ENCODE measurements at places on chromosomes 2 and 18.

DNA sequence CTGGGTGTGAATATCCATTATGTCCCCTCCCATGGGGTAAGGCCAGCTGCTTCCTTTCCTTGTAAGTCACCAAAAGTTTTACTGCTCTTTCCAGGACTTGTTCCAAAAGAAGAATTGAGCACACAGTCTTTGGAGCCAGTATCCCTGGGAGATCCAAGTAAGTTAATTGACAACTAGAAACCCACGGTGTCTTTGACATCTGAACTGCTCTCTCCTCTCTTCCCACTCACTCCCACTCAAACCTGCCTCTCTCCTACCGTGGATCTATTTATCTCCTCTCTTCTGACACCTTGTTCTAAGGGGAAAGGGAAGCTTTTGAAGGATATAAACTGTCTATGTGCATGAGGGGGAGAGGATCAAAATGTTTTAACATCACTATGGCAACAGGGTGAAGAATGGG is 86.7 kb downstream of the VIT start:
- no peak for DNase-seq

DNA sequence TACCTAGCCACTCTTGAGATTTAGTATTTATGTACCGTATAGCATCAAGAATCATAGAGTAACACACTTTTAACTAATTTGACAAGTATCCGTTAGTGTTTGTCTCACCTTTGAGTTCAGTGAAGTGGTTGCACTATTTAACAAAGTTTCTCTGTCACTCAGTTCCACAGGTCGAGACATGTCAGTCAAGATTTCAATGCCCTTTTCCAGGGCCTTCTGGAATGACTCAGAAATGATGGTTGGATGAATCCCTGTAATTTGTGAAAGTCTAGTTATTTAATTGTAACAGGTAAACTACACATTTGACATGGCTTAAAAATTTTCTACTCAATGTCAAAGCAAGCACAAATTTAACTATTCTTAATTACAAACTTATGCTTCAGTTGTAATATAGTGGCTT is 9.7 kb downstream of the CCT4 start:
- no peak for DNase-seq

DNA sequence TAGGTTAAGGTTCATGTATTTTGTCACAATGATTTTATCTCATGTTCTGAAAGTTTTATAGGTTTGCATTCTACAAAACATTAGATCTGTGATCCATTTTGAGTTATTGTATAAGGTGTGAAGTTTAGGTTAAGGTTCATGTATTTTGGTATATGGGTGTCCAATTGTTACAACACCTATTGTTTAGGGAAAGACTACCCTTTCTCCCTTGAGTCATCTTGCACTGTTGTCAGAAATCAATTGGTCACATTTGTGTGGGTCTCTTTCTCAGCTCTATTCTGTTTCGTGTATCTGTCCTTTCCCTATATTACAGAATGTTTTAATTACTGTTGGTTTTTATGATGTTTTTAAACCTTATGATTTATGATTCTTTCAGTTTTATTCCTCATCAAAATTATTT is 192.3 kb downstream of the MCFD2 start:
- DNase-seq, result no peak

GRCh38 chr2:30315391-30316063 is 84.2 kb downstream of the LBH start:
- no peak for DNase-seq

GRCh38 chr2:47054868-47055267 is 100.2 kb downstream of the STPG4 start:
- DNase-seq, result no peak

GRCh38 chr2:85134896-85135659 is 1.9 kb downstream of the TCF7L1 start:
- no peak for DNase-seq

DNA sequence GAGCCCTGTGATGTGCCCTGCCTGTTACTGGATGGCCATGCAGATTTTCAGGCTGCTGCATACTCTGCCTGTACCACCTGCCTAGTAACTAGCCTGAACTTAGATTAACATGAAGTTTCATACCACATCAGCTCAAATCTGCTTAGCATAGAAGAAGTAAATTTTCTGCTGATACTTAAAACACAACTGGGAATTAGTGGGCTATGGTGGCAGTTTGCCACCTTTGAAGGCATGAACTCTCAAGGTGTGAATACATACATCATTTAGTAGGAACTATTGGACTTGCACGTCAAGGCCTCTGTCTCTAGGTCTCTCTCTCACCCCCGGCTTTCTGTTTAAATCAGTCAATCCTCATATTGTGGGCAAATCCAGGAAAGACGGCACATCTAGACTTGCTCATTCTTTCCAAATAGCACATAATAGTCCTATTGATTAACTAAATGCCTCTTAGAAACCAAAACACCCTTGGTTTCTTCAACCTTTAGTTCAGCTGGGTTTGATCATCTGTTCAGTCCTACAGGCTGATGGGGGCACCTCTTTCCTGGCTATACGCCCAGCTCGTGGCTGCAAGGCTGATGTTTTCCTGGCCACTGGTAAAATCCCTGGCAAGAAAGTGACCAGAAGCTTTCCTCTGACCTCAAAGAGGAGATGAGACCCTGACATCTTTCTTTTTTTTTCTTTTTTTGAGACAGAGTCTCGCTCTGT is 58.4 kb downstream of the ALPK2 start:
- no peak for DNase-seq

GRCh38 chr18:39341129-39341528 is 1775.5 kb upstream of the CELF4 start:
- DNase-seq, result no peak

GRCh38 chr18:8253944-8254343 is 355.3 kb upstream of the RAB12 start:
- no peak for DNase-seq

DNA sequence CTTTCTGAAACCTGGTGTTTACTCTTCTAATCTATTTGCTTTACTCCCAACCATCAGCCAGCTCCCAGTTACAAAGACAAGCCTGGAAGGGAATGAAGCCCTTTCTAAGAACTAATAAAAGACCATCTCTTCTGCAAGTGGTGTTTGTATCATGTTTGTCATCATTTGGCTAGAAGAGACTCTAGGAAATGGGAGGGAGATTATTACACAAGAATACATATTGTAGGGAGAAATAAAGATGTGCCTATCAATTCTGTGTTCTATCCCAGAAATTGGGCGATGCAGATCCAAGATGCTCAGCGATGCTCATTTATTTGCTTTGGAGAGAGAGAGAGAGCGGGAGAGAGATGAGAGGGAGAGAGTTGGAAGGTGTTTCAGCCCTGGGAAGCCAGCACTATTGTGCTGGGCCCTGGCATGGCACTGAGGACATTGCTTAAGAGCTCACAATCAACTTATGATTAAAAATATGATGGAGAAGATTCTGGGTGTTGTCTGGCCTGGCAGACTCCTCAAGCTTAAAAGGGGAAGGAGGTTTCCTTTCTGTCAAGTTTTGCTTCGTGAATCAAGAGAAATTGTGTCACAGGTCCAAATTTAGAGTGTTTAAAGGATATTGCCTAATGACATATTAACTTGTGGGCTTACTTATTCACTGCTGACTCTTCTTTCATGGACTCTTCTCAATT is 41.8 kb upstream of the AFF3 start:
- DNase-seq, result no peak

DNA sequence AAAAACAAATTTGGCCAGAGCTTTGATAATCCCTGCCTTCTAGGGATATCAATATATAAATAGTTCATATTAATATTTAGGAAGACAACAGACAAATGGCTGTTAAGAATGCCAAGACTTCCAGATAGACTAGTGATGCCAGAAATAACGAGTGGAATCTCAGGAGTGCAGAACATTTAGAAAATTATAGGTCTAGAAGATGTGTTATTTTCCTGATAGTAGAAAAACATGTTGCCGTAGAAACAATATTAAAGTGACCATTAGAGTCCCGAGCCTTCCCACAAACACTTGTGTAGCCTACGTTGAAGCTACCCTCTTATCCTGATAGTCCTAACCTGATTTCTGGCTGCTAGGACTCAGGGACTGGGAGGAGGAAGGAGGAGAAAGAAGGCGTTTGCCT is 54.3 kb upstream of the ITGA6 start:
- DNase-seq, result no peak

DNA sequence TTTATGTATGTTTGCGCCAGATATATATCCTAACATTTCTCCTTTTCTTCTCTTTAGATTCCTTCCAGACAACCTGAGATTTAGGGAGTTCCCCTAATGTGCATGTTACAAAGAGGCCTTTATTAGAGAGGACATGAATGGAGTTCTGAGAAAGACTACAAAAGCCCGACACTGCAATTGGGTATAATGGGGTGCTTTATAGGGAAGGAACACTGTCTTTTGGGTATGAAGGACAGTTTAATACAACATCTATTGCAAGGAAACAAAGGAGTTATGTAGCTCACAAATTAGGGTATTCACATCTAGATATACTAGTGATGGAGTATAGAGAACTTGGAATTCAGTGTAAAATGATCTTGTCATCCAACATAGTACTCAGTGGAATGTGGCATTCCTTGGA is 383.8 kb downstream of the FIGN start:
- no peak for DNase-seq

- no peak for DNase-seq
Observed at GRCh38 chr2:150292807-150293206, 194.7 kb downstream of the RND3 start.

DNA sequence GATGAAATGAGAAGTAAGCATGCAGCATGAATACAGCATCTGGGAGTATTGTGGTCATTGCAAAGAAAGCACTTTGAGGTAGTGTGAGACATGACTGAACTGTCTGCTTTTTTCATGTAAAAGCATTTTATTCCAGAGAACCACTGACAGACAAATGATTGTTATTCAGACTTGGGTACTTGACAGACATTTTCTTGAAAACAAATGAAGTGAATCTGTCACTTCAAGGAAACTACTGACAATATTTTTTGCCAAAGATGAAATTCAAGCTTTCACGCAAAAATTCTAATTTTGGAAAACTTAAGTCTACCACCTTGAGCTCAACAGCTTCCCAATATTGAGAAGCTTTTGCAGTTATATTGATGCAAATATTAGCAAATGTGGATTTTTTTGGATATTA is 255.7 kb downstream of the ARL6IP6 start:
- no peak for DNase-seq

DNA sequence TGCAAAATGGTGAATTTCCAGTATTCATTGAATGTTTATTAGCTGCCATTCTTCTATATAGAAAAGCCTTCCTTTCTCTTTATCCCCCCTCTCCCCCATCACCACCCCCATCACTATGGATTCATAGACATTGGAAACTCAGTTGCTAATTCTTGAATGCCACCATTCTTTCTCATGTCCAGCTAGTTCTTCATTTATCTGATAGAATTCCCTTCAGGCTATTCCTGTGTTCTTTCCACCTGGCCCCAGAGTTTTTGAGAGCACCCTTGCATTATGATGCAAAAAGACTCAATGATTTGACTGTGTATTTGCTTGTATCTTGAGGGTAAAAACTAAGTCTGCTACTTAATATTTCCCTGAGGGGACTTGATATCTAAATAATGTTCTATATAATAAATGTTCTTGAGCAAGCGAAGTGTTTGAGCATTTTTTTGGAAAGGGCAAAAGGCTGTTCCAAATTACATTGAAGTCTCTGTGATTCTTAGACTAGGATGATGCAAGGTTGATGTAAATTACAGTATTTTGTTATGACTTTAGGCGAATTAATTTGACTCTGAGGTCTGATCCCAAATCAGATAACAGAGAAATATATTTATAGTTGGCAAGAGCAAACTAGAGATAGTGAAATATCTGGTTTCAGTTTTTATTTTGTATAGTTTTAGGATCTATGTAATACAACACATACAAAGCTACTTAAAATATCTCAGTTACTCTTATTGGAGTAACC is 18.8 kb upstream of the SOS1 start:
- DNase-seq, result no peak

- no peak for DNase-seq
Observed at GRCh38 chr2:173214213-173214612, 138.6 kb downstream of the MAP3K20 start.

DNA sequence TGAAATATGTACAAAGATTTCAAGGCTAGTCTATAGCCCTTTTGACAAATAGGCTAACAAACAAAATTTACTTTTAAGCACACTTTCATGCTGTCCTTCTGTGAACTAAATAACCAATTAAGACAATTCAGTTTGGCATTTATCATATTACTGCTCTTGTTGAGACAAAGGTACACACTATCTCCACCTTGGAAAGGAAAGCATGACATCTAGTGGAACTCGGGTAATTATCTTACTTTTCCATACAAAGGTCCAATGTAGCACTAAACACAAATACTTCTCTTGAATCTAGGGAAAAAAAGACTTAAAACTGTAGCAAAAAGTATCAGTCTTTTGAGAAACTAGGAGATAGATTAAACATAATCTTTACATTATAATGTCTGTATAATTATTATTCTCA is 125.0 kb upstream of the CD226 start:
- no peak for DNase-seq

- no peak for DNase-seq
Observed at GRCh38 chr2:85490861-85491755, 47.9 kb upstream of the MAT2A start.

GRCh38 chr2:177106212-177106611 is 106.4 kb upstream of the HNRNPA3 start:
- DNase-seq, result peak; percentile 11

GRCh38 chr2:104855221-104856085 is 1.5 kb downstream of the POU3F3 start:
- DNase-seq, result no peak

- no peak for DNase-seq
Observed at GRCh38 chr2:113007250-113007649, 2.0 kb downstream of the IL36A start.

- no peak for DNase-seq
Observed at GRCh38 chr2:224574423-224575084, 10.6 kb downstream of the CUL3 start.

DNA sequence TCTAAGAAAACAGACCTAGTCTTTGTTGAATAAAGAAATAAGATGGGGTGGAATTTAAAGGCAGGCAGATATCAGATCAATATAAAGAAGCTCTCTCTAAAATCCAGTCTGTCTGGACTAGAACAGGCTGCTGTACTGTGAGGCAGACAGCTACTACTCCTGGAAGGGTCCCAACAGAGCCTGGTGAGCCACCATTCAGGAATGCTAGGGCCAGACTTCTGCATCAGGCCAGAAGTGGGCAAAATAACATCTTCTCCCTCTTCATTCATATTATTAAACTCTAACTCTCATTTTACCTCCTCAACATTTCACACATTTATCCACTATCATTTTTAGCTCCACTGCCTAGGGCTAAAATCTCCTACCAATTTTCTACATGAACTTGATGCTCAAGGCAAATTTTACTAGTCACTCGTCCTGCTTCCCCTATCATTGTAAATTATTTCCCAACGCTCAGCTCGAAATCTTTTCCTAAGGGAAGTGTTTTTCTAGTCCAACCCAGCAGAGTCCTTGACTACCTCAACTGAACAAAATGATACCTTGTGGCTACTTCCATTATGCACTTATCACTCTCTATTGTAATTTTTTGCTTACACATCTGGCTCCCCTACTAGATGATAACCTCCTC is 45.2 kb upstream of the GLS start:
- no peak for DNase-seq

Measured in GM13976 (cell line).